RPMI8226 (cell line): ENCODE measurements at places on chromosomes 5 and 9.

DNA sequence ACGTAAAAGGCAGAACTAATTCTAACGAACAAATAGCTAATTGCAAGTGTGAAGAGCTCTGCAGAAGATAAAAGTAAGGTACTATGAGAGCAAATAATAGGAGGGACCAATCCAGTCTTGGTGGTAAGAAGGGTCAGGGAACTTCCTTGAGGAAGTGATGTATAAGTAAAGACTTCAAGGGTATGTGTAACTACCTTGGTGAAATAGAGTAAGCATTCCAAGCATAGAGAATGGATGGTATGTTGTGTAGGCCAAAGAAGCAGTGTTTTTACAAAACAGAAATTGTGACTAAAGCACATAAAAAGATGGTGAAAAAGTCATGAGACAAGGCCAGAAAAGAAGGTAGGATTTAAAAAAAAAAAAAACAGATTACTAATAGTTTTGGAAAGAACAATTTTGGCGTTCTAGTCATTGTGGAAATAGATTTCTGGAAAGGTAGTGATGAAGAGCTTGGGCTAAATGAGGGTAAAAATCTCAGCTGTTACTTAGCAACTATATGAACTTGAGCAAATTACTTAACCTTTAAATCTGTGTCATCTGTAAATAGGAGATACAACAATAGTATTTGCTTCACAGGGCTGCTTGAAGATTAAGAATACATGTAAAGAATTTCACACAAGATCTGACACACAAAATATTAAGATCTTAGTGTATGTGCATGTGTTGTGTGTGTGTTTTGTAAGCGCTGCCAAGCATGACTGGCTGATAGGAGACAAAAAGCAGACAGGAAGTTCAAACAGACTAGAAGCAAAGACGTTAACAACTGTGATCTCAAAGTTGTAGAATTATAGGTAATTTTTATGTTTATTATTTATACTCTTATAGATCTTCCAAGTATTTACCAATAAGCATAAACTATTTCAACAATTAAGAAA is 73.5 kb downstream of the NR6A1 start:
- no peak for DNase-seq

DNA sequence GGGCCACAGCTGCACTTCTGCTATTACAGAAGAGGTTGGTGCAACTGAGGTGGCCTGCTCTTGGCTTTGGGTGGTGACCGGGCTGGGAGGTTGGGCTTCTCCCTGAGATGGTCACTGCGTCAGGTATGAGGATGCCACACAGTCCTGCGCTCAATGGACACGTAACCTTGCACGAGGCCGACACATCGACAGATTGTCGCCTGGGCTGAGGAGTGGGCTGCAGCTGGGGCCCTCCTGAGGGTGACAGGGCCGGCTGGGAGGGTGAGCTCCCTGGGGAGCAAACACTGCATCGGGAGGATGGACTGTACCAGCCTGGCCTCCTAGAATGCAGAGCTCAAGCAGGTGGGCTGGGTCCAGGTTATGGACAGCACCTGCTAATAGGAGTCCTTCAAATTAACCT is 261.1 kb upstream of the ADAMTS16 start:
- DNase-seq, result no peak

DNA sequence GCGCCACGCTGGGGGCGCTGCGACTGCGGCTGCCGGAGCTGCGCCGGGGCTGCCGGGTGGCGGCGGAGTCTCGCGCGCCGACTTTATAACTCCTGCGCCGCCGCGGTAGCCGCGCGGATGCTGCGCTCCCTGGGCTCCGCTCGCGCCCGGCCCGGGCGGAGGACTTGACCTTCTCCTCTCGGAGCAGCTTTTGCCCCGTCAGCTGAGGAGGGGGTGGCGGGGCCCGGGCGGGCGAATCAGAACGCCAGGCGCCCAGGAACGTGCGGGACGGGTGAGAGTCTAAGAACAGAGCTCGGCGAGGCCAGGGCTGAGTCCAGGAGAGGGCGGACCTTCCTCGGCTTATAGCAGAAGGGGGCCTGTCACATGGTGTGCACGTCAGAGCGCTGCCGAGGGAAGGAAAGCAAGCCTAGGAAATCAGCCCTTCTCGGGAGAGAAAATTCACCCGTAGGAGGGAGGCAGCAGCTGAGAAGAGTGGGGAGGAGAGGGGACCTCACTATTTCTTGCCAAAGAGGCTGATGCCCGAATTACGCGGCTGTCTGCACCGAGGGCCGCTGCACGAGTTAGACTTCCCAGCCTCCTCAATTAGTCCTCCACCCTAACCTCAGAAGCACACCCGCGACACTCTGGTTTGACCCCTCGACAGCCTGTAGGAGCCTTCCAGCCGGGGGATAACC is at the start of gene FOXD1:
Gene FOXD1 (minus strand): TSS at position 315 of the 674 bp plus-strand sequence. CDS start 415 bp downstream, outside the sequence.
- peak; percentile 65 for DNase-seq

DNA sequence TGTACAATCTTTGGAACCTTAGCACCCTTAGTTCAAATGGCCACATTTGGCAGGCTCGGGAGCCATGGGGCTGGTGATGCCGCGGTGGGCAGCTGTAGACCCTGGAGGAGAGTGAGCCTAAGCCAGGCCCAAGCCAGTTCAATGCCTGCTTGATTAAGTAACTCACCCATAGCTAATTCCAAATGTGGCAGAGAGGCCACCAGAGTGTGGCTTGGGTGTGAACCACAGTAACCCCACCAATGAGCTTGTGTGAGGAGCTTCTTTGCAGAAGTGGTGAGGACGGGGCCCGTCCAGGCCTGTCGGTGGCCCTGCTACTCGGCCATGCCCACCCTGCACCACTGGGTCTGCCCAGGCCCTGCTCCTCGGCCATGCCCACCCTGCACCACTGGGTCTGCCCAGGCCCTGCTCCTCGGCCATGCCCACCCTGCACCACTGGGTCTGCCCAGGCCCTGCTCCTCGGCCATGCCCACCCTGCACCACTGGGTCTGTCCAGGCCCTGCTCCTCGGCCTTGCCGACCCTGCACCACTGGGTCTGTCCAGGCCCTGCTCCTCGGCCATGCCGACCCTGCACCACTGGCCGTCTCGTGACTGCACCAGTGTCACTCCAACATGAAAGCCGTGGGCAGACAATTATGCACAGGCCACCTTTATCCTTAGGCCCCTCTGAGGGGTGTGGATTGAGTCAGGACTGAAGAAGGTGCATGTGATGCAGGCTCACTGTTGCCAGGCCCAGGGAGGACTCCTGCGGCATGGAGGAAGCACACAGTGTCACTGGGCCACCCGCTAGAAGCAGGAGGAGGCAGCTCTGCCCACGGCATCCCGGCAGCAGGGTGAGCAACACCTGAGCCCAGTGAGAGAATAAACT is 75.4 kb downstream of the MRPL36 start:
- DNase-seq, result no peak

- no peak for DNase-seq
Observed at GRCh38 chr9:76592091-76592973, 133.3 kb downstream of the GCNT1 start.

GRCh38 chr9:132595319-132595718 is 12.9 kb downstream of the BARHL1 start:
- DNase-seq, result no peak

DNA sequence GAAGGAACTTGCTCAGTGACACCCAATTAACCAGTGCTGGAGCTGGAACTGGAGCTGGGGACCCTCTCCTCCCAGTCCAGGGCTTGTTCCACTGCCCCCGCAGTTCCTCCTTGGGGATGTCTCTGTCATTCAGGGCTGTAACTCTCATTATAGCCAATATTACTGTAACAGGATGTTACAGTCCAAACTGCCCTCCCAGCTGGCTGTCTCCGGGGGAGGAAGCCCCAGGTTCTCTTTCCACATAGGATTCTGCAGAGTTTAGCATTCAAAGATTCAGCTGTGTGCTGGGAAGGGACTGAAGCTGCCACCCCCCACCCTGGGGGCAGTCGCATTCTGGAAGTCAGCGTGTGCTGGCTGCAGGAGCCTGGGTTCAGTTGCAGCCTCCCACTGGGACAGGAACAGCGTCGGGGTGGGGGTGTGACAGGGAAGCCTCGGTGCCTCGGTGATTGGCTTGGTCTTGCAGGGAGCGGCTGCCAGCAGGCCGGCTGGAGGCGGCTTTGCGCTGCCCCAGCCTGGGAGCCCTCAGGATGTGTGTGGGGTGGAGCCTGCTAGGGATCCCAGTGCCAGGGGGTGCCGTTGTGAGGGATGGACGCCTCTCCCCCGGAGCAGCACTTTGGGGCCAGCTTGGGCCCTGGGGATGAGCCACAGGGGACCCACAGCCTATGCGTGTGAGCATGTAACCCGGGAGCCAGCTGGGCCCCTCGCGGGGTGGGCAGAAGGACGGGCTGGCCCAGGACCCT is 101.1 kb downstream of the RGS3 start:
- DNase-seq, result no peak

GRCh38 chr9:37302277-37302676 is 120.2 kb upstream of the GRHPR start:
- DNase-seq, result peak; percentile 81

- DNase-seq, result no peak
Observed at GRCh38 chr9:32954642-32955041, 46.8 kb downstream of the APTX start.

- no peak for DNase-seq
Observed at GRCh38 chr9:99027443-99027842, 77.5 kb upstream of the TGFBR1 start.

GRCh38 chr5:164518067-164518740 is 1012.8 kb downstream of the MAT2B start:
- no peak for DNase-seq

DNA sequence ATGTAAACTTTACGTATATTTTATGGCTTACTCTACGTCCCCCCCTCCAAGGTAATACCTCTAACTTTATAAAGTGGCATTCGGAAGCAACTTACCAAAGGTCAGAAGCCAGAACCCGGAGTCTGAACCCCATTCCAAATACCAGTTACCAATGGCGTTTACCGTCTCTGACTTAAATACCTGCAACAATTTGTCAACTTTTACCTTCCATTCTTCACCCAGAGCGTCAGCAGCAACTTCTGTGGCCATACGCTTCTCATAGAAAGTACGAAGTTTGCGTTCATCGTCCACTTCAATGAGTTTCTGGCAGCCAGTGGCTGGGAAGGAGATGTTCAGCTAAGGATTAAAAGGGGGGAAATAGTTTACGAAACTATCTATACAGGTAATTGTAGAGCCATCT is 753 bp downstream of the RPS6 start:
- DNase-seq, result no peak

DNA sequence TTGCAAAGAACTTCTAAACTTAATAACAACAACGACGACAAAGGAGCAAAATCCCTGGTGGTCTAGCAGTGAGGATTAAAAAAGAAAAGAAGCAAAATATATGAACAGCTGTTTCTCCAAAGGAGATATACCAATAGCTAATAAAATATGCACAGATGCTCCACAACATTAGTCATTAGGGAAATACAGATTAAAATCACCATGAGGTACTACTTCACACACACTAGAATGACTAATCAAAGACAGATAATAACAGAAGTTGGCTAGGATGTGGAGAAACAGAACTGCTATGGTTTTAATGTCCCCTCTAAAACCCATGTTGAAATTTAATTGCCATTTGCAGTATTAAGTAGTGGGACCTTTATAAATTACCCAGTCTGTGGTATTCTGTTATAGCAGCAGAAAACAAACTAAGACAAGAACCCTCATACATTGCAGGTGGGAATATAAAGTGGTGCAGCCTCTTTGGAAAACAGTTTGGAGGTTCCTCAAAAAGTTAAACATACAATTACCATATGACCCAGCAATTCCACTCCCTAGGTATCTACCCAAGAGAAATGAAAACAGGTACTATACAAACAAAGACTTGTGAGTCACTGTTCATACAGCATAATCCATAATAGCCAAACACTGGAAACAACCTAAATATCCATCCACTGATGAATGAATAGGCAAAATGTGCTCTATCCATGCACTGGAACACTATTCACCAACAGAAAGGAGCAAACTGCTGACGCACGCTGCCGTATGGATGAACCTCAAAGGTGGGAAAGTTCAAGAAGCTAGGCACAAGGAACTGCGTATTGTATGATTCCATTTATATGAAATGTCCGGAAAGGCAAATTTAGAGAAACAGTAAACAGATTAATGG is 11.4 kb upstream of the DUSP1 start:
- no peak for DNase-seq

DNA sequence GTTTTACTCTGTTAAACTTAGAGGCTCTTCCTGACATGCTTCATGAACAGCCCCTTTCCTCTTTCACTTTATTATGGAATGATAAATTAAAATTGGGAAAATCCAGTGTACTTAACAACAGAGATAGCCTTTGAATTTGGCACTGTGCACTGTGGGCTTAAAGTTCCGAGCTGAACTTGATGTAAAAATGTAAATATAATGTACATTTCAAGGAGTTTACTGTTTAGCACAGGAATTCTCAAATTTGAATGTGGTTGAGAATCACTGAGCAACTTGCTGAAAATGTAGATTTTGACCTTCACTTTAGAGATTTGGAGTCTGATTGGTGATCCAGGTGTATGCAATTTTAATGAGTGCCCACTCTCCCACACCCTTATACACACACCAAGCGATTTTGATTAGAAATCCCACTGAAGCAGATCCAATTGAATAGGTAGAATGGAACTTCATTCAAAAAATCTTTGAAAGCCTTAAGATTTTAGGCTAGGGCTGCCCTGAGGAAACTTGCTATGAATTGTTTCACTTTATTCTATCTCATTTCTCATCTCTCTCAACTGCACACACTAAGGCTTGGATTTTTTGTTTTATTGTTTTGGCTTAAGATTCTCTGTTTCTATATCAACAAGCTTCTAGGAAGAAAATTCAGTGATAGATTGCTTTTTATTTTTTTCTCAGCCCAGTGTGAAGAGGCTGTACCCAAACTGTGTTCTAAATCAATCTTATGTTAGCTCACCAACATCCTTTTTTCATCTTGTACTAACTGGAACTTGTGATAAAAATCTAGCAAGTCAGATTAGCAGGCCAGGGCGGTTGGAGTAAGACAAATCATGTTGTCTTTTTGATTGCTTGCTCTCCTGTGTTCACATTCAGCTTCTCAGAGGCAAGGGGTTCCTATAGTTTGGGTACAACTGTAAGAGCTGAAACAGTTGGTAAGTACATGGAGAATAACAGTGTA is 22.9 kb downstream of the NUDT12 start:
- no peak for DNase-seq
